ENCODE measurements at places on chromosomes 6 and 20.

DNA sequence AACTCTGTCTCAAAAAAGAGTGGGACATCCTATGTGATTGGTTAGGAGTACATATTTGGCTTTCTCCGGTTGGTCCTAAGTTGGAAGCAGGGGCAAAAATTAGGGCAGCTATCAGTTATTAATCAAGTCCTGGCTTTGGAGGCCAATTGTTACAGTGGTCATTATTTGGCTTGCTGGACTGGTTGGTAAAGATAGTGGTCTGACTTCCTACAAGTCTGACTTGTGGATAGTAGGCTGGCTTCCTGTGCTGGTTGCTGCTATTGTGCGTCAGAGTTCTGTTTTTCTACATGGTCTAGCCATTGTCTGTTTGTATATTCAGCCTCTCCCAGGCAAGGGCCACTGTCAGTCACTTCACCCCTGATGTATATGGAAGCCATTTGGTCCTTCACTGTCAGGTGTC lies 7.0 kb downstream of the ACOT8 start:
- no peak for DNase-seq

DNA sequence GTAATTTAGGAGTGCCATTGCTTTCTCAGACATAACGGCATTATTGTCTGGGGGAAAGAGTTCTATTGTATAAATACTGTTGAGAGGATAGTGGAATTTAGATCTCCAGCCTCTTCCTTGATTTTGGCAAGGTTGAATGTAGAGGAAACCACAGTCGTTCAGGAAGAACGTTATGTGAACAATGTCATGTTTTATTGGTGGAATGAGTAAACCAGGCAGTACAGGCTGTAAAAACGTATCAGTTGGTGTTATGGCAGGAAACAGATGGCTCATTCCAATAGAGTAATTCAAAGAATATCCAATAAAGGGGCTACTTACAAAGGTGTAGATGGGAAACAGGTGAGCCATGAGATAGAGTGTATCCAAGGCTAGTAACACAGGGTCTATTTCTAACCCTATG lies 123.6 kb upstream of the SLC35B3 start:
- DNase-seq: no peak

DNA sequence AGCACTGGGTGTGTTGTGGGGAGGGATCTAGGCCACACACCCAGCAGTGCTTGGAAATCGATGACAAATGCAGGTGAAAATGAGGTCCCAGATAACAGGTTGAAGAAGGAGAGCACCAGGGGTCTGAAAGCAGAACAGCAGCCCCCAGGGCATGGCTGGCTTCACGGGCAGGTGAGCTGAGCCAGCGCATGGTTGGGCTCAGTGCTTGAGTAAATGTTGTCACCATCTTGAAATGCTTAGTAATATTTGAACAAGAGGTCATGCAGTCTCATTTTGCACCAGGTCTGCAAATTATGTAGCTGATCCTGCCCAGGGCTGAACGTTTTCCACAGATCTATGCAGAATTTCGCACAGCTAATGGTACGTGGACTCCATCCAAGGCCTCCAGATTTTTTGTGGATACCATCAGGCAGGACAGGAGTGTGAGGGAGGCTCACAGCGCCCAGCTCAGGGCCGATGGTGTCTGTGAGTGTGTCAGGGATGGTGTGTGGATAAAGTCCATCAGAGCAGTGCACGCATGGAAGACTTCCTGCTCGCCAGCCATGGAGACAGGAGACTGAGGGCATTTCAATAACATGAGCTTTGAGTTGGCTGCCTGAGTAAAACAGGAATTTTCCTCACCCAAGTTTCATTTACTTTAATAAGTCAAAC lies 53.1 kb upstream of the SNX9 start:
- DNase-seq: no peak

- no peak for DNase-seq
Observed at GRCh38 chr6:3538536-3538935, 81.7 kb upstream of the SLC22A23 start.

GRCh38 chr6:40810171-40810570 lies 223.0 kb upstream of the LRFN2 start:
- no peak for DNase-seq

- DNase-seq: peak; percentile 90
Observed at GRCh38 chr6:34888874-34889555, at the start of gene ANKS1A. Gene ANKS1A (plus strand): TSS chr6:34889255. CDS start chr6:34889403, 148 bp downstream.

- no peak for DNase-seq
Observed at GRCh38 chr20:9742821-9743220, 96.1 kb downstream of the PAK5 start.

- no peak for DNase-seq
Observed at GRCh38 chr20:1382670-1383069, 10.2 kb downstream of the FKBP1A start.

DNA sequence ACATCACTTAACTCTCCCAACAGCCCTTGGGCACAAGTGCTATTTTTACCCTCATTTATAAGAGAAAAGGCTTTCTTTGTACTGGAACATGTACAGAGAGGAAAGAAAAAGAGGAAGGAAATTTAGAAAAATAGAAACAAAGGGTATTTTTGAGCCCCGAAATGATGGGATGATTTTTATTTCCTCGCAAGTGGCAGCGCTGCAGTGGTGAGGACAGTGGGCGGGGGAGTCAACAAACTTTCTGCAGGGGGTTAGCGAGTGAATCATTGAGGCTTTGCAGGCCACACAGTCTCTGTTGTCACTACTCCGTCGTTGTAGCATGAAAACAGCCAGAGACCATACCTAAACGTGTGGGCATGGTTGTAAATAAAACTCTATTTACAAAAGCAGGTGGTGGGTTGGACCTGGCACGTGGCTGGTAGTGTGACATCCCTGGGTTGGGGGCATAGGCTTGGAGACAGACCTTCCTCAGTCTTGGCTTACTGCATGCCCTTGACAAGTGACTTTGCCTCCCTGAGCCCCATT lies 25.5 kb upstream of the OCSTAMP start:
- DNase-seq: no peak

DNA sequence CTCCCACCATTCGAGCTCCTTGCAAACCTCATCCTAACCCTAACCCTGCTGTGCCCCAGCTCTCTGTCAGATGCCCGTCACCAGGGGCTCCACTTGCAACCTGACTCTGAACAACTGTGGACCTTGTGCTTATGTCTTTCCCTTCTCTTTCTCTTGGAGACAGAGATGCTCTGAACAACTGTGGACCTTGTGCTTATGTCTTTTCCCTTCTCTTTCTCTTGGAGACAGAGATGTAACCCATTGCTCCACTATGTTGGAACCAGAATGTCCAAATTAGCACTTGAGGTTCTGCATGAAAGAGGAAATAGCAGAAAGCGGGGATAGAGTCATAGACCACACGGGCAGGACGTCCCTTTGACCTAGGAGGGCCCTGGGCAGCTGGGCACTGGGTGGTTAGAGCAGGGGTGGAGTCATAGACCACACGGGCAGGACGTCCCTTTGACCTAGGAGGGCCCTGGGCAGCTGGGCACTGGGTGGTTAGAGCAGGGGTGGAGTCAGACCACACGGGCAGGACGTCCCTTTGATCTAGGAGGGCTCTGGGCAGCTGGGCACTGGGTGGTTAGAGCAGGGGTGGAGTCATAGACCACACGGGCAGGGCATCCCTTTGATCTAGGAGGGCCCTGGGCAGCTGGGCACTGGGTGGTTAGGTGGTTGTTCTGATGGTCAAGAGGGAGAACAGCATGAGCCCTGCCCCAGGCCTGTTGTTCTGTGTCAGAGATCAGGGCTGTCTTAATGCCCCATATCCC lies 22.2 kb downstream of the PCMTD2 start:
- DNase-seq: no peak

DNA sequence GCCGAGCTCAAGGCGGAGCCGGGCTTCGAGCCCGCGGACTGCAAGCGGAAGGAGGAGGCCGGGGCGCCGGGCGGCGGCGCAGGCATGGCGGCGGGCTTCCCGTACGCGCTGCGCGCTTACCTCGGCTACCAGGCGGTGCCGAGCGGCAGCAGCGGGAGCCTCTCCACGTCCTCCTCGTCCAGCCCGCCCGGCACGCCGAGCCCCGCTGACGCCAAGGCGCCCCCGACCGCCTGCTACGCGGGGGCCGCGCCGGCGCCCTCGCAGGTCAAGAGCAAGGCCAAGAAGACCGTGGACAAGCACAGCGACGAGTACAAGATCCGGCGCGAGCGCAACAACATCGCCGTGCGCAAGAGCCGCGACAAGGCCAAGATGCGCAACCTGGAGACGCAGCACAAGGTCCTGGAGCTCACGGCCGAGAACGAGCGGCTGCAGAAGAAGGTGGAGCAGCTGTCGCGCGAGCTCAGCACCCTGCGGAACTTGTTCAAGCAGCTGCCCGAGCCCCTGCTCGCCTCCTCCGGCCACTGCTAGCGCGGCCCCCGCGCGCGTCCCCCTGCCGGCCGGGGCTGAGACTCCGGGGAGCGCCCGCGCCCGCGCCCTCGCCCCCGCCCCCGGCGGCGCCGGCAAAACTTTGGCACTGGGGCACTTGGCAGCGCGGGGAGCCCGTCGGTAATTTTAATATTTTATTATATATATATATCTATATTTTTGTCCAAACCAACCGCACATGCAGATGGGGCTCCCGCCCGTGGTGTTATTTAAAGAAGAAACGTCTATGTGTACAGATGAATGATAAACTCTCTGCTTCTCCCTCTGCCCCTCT lies 1.1 kb downstream of the CEBPB start:
- DNase-seq: peak; percentile 48

DNA sequence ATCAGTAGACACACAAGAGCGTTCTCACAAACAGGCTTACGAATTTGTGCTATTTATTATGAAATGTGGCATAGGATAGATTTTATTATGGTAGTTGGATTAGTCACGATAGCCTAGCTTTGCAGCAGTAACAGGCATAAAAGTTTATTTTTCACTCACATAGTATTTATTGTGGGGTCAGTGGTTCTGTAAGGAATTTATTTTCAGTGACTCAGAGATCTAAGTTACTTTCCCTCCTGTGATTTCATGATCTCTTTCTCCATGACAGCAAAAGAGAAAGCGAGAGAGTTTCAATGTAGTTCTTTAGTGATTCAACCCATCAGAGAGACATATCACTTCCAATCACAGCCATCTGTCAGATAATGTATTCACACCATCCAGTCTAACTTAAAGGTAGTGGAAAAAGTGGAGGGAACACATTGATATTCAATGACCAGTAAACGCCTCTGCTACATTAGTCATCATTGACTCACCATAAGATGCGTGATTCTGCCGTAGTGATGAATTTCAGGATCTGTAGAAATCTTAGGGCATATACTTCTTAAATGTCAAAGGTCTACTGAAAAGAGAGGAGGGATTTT lies 605.5 kb downstream of the HDGFL1 start:
- no peak for DNase-seq

- no peak for DNase-seq
Observed at GRCh38 chr6:52909131-52909530, 367 bp downstream of the GSTA3 start.

GRCh38 chr6:157089851-157090250 lies 233.5 kb downstream of the TMEM242 start:
- no peak for DNase-seq

- DNase-seq: no peak
Observed at GRCh38 chr6:125853168-125853567, 62.4 kb downstream of the NCOA7 start.

DNA sequence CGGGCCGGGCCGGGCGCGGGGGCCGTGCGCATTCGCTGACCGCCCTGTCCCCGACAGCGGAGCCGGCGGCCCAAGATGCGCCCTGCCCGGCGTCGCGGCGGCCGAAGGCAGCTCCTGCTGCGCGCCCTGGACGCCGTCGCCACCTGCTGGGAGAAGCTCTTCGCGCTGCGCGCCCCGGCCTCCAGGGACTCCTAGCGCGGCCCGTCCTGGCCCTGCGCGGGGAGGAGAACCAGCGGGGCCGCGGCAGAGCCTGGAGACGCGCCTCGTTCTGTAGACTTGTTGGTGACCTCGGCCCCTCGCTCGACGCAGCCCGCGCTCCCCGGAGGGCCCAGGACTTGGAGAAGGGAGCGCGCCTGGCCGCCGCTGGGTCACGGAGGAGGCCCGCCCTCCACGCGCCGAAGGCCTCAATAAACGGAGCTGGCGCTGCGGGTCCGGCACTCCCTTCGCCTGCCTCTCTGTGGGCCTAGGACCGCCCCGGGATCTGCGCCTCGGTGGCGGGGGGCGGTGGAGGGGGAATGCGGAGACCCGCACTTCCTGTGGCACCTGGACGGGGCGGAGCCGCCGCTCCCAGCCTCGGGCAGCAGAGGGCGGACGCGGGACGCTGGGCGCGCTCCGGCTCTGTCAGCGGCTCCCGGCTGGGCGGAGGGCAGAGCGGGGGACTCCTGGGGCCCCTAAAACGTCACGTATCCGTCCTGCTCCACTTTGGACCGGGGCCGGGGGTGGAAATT lies 2.7 kb downstream of the C20orf204 start:
- peak; percentile 82 for DNase-seq

DNA sequence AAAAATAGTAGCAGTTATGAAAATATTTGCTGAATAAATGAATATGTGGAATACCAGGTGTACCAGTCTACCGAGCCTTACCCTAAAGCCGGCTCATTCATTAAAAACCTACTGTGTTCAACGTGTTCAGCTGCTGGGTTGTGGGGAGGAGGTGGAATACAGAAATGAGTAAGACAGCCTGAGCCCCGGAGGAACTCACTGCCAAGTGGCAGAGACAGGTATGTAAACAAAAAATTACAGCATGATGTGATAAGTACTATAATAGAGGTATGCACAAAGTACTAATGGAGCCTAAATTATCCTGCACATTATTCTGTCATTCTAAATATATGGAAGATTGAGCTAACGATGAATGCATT lies 6.8 kb upstream of the ADTRP start:
- DNase-seq: peak; percentile 46

GRCh38 chr20:792248-792647 lies 23.9 kb upstream of the SLC52A3 start:
- DNase-seq: no peak

GRCh38 chr20:6473197-6473596 lies 294.3 kb upstream of the BMP2 start:
- DNase-seq: no peak

- no peak for DNase-seq
Observed at GRCh38 chr6:156311291-156311690, 465.9 kb upstream of the ARID1B start.

GRCh38 chr6:72040111-72040510 lies 153.8 kb downstream of the RIMS1 start:
- DNase-seq: no peak

DNA sequence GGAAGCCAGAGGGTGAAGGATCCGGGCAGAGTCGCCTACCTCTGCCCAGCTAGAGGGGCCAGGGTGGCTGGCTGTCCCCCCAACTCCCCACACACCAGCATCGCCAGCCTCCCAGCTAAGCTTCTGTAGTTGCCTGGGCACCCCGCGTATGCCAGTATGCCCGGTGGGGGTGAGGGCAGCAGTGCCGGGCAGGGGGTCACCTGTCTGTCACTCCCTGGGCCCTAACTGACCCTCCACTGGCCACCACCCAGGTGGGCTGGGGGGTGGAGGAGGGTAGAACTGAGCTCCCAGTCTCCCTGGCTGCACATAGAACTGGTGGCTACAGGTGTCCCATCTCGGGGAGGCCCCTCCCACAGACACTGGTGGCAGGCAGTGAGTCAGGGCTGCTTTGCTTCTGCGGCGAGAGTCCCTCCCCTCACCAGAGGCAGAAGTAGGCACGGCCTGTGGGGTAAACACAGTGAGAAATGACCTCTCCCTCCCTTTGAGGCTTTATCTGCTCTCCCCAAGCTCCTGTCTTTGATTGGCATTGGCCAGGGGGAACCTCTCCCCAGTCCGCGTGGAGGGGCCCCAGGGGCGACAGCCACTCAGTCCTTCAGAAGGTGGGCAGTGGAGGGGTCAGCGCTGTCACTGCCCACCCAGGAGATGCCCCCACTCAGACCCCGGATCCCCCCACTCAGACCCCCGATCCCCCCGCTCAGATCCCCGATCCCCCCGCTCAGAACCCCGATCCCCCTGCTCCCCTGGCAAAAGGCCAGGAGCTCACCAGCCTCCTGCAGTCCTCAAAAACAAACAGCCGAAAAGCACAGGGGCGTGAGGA lies 2.5 kb downstream of the NTSR1 start:
- DNase-seq: peak; percentile 19

Data from activated CD4-positive, alpha-beta T cell treated with anti-CD3 and anti-CD28 coated beads, Interleukin-2, amount 50 U/mL, for 48 hours (primary cell).